Cortex of kidney (tissue), 1 donor: ENCODE measurements at places on chromosomes 7 and 10.

- DNase-seq: no peak
Observed at GRCh38 chr10:47027784-47028260, 116.6 kb downstream of the PTPN20 start.

GRCh38 chr7:101677797-101678479 is 48.8 kb upstream of the MYL10 start:
- no peak for DNase-seq

GRCh38 chr7:124720195-124720594 is 45.4 kb downstream of the GPR37 start:
- DNase-seq: no peak

- DNase-seq: no peak
Observed at GRCh38 chr7:44960011-44960580, 18.7 kb downstream of the MYO1G start.

DNA sequence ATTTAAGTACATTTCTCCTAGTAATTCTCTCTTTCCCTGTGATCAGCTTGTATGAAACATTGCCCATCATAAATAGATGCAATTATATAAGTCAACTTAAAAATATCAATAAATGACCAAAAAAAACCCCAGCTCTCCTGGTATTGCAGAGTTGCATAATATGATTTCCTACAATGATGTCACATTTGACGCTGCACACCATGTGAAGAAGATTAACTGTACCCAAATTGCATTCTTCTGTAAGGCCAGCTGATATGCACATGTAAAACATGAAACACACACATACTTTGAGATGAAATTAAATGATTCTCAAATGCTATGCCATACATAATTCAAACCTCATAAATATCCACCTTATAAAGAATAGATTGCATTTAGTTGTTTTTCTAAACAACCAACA is 115.5 kb downstream of the AGMO start:
- DNase-seq: no peak

DNA sequence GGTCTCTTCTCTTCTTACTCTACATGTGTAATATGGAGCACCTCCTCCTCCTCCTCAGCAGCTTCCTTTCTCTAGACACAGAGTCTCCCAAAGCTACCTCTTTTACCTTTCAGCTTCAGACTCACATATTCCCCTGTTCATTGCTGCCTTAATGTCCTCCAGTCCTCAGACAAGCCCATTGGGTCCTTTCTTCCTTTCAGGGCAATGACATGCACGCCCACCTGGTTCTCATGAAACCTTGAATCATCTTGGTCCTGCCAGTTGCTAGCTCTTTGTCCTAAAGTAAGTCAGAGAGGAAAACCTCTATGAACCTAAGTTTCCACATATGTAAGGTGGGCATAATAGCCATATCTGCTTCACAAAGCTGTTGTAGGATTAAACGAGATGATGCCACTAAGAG is 227.0 kb downstream of the RPS24 start:
- DNase-seq: no peak

GRCh38 chr7:139078399-139078798 is 31.1 kb downstream of the ZC3HAV1 start:
- DNase-seq: no peak

DNA sequence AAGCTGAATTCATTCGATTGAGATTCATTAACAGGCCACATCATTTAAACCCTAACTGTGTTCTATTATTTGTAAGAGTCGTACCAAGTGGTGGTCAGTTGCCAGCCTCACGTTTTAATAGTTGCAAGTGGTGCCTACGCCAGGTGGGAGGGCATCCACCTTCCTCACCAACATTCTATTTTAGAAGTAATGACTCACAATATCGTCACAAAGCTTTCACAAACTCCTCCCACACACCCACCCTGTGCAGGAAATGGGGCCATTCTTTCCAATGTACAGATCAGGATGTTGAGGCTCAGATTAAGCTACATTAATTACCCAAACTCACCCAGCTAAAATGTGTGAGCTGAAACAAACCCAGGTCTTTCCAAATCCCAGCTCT is 77.3 kb upstream of the SAMD8 start:
- DNase-seq: no peak

DNA sequence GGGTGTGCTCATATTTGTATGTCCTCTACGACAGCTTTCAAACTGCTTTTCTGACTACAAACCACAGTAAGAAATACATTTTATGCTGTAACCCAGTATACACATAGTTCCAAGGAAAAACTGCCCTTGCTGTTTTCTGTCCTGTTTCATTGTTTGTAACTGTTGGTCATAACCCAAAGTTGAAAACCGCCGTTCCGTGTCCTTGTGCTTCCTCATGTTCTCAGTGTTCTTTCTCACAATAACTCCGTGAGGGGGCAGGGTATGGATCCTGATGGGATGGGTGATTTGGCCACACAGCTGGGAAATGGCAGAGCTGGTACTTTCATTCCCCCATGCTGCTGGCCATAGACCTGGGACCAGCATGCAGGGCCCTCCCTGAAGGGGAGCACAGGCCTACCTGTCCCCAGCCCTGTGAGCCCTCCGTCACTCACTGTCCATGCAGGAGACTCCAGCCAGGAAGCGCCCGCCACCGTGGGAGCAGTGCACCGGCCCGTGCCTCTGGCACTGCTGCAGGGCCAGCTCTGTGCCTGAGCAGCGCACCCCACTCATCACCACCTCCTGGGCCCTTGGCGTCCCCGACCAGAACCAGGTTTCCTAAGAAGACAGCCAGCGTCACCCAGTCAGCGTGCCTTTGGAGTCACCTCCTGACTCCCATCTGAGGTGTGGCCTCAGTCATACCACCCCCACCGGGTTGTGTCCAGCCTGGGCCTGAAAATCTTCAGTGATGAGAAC is 12.7 kb downstream of the LOXL4 start:
- no peak for DNase-seq

DNA sequence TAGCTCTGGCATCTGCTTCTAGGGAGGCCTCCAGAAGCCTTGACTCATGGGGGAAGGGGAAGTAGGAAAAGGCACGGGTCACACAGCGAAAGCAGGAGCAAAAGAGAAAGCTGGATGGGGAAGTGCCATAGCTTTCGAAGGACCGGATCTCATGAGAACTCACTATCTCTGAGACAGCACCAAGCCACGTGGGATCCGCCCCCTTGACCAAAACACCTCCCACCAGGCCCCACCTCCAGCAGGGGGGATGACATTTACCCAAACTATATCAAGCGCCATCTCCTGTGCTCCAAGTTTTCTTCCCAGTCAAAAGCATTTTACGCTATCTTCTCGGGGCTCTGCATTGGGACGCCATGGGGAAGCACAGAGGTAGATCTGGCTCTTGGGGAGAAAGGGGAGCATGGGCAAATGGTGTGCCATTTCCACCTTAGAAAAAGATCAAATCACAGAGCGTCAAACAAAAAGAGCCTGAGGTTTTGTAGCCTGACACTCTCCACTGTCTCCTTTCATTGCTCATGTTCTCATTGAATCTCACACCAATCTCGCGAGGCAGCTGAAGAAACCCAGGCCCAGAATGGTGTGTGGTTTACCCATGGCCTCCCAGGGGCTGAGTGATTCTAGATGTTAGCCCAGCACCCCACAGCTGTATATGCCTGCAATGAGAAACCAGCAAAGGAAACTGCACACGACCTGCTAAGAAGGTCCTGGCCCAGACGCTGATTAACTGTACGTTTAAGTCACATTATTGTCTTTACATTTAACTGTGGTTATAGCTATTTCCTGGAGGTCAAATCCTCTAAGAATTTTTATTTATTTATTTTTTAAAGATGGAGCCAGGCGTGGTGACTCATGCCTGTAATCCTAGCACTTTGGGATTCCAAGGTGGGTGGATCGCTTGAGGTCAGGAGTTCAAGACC is 8.1 kb upstream of the OLAH start:
- no peak for DNase-seq

- no peak for DNase-seq
Observed at GRCh38 chr7:43768201-43768886, 9.9 kb downstream of the BLVRA start.

DNA sequence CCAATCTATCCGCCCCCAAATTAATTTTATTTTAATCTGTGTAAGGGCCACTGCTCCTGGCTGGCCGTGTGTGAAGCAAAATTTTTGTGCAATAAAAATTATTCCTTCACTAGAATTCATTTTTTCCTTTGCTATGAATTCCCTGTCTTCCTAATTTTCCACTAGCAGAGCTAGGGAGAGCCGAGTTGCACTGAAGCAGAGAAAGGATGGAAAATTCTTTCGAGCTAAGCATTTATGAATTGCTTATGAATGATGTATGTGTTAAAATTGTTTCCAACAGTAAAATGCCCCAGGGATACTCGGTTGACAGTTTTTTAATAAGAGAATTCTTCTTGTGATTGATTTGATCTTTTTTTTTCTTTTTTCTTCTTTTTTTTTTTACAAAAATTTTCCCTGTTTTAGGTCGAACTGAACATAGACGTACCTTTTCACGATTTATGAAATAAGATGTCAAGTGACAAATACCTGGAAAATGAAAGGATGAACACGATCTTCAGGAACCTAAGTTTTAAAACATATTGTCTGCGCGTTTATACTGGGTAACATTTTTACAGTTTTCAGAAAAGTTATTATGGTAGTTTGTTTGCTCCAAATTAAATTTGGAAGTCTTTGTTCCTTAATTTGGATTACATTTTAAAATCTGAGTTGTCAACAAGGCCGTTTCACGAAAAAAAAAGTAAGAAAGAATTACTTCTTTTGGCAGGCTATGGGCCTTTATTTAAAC is 288.8 kb upstream of the NFE2L3 start:
- no peak for DNase-seq

DNA sequence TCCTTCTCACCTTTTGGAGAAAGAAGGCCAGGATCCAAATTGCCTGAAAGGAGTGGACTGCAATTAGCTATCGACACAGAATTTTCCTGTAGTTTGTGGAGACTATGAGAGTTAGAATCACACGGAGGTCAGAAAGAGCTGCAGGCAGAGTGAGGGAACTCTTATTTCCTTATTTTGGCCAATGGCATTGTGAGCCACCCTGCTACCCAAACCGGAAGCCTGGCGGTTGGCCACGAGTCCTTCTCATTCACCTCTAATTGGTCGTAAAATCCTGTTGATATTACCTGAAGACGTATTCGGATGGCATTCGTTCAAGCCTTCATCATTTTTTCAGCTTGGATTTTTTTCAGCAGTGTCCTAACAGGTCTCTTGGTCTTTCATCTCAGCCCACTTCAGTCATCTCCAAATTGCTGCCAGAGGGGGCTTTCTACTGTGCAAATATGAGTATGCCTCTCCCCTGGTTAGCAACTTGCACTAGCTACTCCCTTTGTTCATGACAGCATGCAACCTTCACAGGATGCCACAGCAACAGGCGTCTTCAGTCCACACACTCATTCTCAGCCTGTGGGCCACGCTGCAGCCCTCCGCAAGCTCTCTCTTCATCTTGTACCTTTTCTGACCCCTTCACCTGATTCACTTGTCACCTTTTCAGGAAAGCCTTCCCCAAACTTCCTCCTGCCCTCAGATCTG is 66.9 kb downstream of the GATA3 start:
- DNase-seq: no peak

- DNase-seq: no peak
Observed at GRCh38 chr10:78969719-78970118, 99.0 kb upstream of the ZMIZ1 start.

GRCh38 chr10:53223851-53224250 is 451.3 kb upstream of the MBL2 start:
- DNase-seq: no peak

GRCh38 chr7:106623853-106624252 is 37.1 kb downstream of the CCDC71L start:
- no peak for DNase-seq

- no peak for DNase-seq
Observed at GRCh38 chr10:85259908-85260307, 931.5 kb downstream of the CCSER2 start.

DNA sequence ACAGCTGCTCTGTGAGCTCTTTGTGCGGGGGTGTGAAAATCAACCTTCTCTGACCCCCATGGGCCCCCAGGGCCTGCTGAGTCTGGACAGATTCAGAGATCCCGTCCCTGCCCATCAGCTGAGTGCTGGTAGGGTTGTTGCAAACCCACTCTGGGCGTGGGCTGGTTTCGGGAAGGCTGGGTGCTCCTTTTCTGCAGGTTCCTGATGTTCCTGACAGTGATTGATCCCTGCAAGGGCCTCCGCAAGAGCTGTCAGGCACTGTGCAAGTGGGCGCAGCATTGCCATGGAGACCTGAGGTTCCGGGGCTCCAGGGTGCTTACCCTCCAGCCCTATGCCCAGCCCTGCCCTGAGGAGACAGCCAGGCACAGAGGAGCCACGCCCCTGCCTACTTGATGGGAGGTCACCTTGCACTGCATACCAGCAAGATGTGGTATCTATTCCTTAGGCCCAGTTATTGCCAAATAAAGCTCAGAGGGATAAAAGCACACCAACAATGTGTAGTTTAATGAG is 44.3 kb upstream of the INPP5A start:
- DNase-seq: no peak

DNA sequence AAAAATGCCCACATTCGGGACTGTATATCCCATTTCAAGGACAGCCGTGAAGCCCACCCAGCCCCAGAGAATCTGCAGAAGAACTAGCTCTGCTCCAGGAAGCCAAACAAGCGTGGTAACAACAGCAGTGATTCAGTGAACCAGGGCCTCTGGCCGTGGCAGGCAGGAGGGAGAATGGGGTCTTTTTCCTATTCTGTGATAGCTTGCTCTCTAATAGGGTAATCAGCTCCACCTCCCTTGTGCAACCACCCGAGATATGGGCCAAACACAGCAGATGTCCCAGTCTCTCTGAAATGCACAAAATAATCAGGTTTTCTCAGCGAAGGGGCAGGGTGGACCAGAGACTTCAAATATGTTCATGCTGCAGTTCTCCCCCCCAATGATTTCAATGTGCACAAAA is 35.8 kb downstream of the CHST15 start:
- no peak for DNase-seq

DNA sequence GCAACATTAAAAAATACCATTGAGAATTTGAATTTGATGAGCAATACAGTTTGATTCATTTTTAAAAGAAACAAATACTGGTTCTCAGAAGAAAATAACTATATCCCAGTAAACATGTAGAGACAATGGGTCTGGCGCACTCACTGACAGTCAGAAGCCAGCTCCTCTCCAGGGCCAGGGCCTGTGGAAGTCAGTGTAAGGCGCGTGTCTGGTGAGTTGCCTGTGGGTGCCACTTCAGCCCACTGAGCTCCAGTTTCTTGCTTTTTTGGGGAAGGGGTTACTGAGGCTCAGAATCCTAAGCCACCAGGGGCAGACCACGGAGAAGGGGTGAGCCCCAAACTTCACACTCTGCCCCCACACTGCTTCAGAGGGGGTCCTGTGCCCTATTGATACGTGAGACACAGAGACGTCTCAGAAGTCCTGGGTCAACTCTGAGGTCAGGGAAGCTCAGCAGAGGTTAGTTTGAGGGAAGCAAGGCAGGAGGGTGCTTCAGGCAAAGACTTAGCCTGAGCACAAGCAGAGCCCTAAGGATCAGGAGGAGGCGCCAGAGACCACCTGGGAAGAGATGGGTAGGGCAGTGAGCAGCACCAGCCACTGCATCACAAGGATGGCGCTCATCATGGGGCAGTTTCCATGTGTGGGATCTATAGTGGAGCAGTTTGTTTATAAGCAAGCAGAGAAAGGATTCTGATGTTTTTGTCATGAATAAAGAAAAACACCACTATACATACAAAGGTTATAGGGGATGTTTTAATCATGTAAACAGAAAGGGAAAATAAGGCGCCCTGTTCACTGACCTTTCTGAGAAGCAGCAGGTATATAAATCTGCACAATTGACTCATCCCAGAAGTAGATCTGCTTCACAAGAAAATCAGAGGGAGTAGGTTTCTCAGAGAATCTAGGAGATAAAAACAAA is 95.7 kb downstream of the PKD1L1 start:
- no peak for DNase-seq

- no peak for DNase-seq
Observed at GRCh38 chr7:157832421-157832820, 495.6 kb downstream of the DNAJB6 start.

GRCh38 chr7:98568891-98569290 is 48.2 kb upstream of the NPTX2 start:
- no peak for DNase-seq

- DNase-seq: no peak
Observed at GRCh38 chr7:128407751-128408708, 1.8 kb downstream of the IMPDH1 start.
